ENCODE measurements at places on chromosomes 4 and X.

GRCh38 chrX:67543818-67544217 is at the start of gene AR:
AR (plus strand) TSS chrX:67544021; CDS start chrX:67545147, 1,126 bp downstream.
- DNase-seq: no peak

GRCh38 chr4:24141836-24142235 is 252.0 kb upstream of the PPARGC1A start:
- no peak for DNase-seq

DNA sequence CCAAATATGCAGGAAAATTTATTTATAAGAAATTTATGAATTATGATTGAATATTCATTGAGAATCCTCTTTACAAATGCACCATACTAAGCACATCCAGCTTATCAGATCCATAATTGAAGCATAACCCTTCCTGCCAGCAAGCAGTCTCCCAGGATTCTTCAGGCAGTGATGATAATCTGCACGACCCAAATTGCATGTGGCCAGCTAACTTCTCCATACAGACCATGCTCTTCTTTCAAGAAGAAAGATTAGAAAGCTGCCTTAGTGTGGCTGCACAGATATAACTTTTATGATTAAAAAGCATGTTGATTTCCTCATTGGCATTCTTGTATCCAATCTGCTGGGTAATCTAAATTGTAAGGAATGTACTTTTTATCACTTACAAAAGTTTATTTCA is 3.3 kb upstream of the CBR4 start:
- no peak for DNase-seq

- no peak for DNase-seq
Observed at GRCh38 chrX:1213971-1214370, 1.5 kb upstream of the CRLF2 start.

GRCh38 chr4:8502836-8503585 is 62.4 kb downstream of the TRMT44 start:
- DNase-seq: no peak

DNA sequence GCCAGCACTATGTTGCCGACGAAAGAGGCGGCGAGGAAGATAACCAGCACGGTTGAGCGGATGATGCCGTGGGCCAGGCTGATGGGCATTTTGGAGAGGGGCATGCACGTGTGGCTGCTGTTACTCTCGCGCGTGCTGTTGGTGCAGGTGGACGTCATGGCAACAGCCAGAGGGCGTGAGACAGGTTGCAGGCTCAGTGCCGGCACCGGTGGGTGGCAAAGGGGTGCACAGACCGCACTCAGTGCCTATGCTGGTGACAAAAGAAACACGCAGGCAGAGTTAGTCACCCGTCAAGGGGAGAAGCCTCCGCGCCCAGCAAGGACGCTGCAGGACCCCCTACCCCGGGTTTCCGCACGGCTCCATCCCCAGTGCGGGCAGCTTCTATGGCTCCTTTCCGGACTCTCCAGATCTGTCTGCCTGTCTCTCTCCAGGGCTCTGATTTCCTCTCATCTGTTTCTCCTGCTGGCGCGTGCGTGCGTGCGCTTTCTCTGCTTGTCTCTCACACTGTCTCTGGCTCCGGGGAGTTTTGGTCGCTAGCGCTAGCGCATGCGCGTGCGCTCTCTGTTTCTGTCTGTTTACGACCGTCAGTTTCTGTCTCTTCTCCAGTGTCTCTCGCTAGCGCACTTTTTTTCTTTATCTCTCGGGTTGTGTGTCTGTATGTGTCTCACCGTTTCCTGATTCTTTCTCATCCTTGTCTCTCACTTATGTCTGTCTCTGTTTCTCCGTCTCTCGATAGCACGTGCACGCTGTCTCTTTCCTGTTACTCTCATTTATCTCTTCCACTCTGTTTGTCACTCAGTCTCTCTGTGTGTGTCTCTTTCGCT is 2.1 kb downstream of the GPR101 start:
- DNase-seq: no peak

GRCh38 chrX:110414273-110414672 is 55.6 kb downstream of the RTL9 start:
- DNase-seq: no peak

GRCh38 chr4:3388471-3389232 is 53.1 kb upstream of the HGFAC start:
- DNase-seq: no peak

DNA sequence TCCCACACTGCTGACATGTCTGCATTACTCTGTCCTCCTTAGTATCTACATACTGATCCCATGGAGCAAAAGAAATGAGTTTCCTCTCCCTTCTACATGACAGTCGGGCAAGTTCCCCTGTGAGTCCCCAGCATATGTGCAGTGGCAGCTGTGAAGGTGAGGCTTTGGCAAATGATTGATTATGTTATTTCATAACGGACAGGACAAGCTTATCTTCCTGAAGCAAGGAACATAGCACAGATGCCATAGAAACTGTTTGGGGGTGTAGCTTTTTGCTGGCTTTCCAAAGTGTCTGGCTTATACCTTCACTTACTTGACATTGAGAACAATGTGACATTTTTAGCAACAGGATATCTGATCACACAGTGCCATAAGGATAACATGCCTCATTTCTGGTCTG is 136.8 kb upstream of the PDLIM3 start:
- no peak for DNase-seq

DNA sequence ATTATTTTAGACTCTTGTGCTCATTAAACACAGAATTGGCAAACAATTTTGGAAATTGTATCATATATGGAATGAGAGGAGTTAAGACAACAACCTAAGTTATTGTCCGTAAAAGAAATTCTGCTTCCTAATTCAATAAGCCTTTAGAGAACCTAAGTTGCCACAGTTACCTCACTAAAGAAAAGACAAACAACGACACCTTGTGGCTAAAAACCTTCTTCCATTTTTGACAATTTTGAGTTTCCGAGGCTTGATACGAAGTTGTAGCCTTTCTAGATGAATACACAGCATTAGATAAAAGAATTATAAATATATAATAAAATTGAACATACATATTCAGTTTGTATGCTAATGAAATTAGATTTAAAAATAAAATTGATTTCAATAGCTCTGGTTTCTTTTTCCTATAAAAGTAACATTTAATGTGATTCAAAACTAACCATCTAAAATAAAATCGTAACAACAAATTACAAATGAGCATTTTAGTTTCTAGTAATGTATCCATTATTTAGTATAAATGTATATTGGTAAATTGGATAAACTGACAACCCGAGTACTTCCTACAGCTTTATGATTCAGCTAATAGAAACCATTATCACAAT is 275.1 kb downstream of the GPM6A start:
- DNase-seq: peak; percentile 5

- no peak for DNase-seq
Observed at GRCh38 chrX:9466736-9467135, 1.9 kb downstream of the TBL1X start.

DNA sequence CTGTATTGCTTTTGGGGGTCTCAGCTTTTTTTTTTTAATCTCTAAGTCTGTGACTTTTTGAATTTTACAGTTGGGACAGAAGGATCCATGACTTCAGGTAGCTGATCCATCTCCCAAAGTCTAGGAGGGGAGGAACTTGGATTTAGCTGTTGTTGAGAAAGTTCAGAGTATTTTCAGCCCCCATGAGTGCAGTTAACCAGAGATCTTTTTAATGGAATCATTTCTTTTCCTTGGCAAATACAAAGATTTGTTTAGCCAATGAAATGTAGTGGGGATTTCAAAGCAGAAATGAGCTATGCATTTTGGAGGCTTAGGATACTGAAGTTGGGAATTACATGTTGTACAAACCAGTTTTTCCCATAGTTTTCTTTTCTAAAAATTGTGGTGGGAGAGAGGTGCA is 18.1 kb downstream of the FNIP2 start:
- no peak for DNase-seq

DNA sequence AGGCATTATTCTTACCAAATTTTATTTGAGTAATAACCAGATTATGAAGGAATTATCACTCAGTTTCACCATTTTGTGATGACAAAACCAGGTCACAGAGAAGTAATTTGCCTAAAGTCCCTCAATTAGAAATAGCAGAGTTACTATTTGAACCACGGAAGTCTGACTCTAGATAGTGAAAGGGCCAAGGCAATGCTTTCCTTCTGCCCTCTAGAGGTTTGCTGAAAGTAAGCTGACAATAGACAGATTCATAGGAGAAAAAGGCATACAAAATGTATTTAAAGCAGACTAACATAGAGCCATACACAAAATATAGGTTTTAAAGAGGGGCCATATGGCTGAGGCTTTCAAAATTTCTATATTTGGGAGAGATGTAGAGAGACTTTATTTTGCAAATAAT is 43.1 kb downstream of the CXXC4 start:
- DNase-seq: no peak

- DNase-seq: no peak
Observed at GRCh38 chrX:73561801-73562200, 1.2 kb upstream of the CHIC1 start.

DNA sequence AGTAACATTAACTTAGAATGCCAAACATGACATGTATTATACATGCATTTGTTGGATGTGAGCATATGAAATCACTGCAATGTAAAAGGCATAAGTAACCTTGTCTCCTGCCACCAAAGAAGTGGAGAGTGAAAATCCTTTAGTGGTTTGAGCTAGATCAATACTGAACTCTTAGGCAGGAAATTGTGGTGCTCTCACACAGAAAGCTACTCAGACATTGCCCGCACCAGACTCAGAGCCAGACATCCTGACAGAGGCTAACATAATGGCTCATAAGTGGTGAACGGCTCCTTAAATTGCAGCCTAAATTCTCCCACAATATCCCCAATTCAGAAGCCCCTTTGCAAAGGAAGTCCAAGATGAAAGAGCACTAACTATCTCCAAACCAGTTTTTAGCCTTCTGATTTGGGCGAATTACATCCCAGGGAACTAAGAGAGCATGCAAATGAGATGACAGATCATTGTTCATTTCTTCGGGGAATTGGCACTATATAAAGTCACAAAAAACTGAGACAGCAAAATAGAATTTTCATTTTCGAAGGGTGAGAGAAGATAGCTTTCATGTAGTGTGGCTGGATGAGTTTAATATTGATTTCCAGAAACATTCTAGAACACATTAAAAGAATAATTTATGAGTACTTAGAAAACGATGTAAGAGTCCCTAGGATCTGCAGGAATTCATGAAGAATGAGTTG is 233.6 kb upstream of the RPS6KA3 start:
- DNase-seq: no peak

GRCh38 chrX:18985186-18985435 is 1.2 kb upstream of the PHKA2 start:
- DNase-seq: no peak

DNA sequence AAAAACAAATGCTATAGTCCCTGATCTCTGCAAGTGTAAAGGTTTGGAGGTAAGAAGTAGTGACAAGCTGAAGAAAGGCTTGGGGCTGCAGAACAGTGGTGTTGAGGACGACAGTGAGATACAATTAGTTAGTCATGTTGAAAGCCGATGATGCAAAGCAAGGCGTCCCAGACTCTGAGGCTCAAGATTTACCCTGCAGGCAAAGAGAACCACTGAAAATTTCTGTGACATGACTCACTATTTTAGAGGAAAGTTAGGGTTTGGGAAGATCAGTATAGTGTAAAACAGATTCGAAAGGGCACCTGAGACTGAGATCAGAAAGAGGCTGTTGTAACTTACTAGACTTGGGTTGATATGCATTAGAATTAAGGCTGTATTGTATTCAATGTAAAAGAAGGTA is 281.3 kb upstream of the FTHL17 start:
- no peak for DNase-seq

DNA sequence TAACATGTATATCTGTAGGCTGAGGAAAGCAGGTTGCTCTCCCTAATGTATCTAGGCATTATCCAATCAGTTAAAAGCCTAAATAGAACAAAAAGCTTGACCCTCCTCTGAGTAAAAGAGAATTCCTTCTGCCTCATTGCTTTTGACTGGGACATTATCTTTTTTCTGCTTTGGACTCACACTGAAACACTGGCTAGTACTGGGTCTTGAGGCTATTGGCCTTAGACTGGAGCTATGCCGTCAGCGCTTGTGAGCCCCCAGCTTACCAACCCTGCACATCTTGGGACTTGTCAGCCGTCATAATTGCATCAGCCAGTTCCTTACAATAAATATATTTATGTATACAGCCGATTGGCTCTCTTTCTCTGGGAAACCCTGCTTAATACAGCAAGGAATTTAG is 206.8 kb upstream of the ARHGAP24 start:
- no peak for DNase-seq

DNA sequence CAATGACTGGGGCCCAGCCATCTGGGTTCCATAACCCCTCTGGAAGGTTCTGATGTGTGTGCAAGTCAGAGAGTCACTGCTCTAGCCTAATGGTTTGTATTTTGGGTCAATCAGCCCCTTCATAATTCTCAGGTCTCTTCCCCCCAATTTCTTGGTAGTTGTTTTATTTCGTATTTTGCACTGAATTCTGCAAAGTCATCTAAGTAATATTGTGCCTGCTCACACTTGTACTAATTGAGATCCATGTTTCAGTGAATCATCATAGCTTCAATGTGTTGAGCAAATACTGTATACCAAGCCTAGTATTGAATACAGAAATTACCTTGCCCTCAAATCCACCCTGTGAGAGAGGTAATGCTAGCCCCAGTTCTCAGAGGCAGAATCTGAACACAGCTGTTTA is 28.0 kb upstream of the TBL1X start:
- no peak for DNase-seq

GRCh38 chr4:14364953-14365536 is 637.2 kb upstream of the CPEB2 start:
- DNase-seq: no peak

- no peak for DNase-seq
Observed at GRCh38 chrX:45434231-45434630, 233.6 kb upstream of the DIPK2B start.

DNA sequence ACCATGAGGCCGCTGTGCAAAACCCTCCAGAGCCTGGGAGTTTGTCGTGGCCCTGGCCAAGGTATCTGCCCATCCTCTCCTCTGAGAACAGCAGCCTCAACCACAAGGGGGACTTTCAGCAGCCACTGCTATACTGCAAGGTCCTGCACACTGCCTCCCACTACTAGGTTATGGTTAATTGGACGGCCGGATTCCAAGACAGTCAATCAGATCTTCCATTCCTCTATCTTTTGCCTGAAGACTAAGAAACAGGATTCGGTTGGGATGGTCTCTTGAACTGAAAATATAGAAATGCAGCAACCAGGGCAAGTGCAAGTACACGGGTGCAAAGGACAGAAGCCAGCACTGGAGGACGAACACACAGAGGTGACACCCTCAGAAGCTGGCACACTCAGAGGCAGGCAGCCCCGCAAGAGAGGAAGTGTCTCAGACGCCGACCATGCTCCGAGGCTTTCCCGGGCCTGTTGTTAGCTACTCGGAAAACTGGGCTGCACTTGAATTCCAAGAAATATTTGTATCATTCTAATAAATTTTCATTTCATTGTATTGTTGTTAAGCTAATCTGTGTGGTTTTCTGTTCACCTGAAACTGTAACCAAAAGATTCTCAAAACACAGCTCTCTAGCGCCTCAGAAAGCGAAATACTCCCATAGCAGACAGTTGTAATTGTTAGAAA is 63.3 kb downstream of the AFAP1 start:
- DNase-seq: no peak

DNA sequence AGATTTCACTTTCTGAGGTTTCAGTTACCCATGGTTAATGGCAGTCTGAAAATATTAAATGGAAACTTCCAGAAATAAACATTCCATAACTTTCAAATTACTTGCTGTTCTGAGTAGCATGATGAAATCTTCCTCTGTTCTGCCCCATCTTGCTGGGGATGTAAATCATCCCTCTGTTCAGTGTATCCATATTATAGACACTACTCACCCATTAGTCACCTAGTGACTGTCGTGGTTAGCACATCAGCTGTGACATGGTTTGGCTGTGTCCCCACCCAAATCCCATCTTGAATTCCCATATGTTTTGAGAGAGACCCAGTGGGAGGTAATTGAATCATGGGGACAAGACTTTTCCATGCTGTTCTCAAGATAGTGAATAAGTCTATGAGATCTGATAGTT is 125.5 kb upstream of the GIMD1 start:
- DNase-seq: no peak

Data from NCI-H510A (cell line).